Karpas-422 (cell line): ENCODE measurements at places on chromosomes 4 and X.

GRCh38 chr4:20299515-20299914, 47.8 kb downstream of the SLIT2 start:
- peak; percentile 50 for DNase-seq

DNA sequence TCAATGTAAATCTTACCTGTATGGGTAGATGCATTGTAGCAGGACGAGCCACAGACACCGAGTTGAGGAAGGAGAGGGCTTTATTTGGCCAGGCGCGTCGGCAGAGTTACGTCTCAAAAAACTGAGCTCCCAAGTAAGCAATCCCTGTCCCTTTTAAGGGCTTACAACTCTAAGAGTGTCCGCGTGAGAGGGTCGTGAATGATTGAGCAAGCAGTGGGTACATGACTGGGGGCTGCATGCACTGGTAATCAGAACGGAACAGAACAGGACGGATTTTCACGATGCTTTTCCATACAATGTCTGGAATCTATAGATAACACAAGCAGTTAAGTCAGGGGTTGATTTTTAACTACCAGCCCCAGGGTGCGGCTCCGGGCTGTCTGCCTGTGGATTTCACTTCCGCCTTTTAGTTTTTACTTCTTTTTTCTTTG, 524.9 kb upstream of the HTR2C start:
- DNase-seq: no peak

- no peak for DNase-seq
Measured at GRCh38 chr4:139791681-139792080, 126.1 kb downstream of the MGST2 start.

DNA sequence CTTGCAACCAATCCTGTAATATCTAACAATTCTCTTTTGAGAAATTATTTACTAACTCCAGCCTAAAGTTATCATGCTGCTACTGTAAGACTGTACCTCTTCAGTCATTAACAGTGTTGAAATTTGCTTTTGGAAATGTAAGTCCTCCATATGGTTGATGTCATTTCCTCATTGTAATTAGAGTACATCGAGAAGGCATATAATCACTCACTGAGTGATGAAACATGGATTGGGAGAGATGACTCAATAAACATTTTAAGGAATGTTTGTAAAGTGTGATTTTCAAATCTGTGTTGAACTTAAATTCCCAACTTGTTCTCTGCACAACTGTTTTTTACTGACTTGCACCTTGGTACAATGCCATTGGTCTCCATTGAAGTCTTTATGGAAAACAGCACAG, 61.2 kb downstream of the HMGB2 start:
- no peak for DNase-seq

DNA sequence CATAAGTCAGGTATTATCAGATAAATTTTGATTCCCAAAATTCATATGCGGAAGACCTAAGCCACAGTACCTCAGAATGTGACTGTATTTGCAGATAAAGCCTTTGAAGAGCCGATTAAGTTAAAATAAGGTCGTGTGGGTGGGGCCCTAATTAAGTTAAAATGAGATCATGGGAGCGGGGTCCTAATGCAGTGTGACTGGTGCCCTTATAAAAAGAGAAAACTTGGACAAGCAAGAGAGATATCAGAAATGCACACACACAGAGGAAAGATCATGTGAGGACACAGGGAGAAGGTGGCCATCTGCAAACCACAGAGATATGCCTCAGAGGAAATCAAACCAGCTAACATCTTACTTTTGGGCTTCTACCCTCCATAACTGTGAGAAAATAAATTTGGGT, 236.1 kb downstream of the FBXO8 start:
- no peak for DNase-seq

GRCh38 chrX:121000589-121000988, 15.0 kb upstream of the CT47A1 start:
- DNase-seq: peak; percentile 65

DNA sequence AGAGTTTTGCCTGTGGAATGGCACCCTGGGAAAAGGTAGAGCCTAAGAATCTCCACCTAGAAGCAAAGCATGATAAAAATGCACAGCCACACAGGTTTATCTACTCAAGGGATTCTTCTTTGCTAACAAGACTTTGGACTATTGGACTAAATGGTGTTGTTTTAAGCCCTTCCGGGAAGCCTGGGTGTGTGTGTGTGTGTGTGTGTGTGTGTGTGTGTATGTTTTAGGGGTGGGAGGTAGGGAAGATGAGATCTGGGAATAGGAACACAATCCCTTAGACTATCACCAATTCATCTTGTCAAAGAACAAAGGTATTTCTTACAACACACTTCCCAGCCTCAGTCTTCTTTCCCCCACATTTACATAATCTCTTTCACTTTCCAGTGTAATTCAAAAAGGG, 327.5 kb upstream of the FGF16 start:
- DNase-seq: no peak

GRCh38 chrX:153623310-153624029, 23.5 kb upstream of the DUSP9 start:
- no peak for DNase-seq

DNA sequence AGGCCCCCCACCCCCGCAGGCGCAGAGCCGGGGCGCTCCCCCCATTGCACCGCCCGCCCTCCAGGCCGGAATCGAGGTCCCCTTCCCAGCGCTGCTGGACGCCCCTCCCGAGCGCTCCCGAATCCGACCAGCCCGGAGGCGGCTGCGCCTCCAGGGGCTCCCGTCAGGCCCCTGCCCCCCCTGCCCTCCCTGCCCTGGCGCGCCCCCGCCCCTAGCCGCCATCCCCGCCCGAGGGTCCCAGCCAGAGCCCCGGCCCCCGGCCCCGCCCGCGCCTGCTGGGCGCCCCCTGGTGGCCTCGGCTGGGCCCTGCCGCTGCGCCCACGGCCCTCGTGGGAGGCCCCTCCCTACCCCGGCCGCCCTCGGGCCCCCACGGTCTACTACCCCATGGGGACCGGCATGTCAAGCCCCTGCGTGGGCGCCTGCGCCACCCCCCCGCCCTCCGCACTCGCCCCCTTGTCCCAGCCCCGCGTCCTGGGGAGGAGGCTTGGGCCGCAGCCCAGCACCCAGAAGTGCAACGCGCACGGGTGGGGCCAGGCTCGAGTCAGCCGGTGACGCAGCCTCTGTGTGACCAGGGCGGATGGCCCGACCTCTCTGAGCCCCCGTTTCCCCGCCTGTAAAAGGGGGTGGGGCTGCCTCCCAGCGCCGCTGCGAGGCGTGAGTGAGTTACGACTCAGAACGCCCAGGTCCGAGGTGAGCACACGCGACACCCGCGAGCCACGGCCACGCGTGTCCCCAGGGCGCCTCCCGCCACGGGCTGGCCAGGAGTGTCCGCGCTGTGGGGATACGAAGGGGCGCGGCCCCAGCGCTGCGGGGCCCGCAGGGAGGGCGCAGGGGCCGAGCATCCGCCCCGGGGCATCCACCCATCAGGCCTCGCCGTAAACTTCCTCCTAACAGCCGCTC, 104.9 kb downstream of the FAM53A start:
- DNase-seq: peak; percentile 54

DNA sequence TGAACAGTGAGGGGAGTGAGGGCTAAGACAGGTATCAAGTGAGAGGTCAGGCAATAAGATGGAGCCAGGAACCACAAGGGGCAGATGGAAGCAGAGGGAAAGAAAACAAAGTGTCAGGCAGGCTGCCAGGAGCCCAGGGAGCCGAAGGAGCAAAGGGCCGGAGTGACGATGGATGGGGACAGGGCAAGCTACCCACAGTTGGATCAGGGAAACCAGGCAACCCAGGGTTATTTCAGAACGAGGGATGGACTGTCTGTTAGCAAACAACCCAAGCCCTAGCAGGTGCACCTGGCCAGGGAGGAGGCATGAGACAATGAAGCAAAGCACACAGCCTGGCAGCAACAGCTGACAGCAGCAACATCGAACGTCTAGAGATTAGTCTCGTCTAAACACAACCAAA, 39.2 kb downstream of the SEL1L3 start:
- DNase-seq: no peak

DNA sequence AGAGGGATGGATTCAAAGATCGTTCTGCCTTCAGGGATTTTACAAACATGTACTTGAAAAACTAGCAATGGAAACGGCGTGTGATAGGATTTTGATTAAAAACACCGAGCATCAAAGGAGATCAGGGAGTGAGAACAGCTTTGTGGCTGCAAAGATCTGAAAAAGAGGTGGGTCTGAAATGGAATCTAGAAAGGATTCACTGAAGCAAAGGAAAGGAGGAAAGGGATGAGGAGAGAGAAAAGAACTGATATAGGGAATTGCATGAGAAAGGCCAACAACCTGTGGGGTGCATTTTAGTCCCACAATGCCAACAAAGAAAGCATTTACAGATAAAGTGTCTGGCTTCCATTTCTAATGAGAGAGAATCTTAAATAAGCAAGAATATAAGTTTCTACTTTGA, 23.1 kb downstream of the ADH4 start:
- no peak for DNase-seq

GRCh38 chrX:72307646-72308051, 1.9 kb upstream of the CITED1 start:
- no peak for DNase-seq

DNA sequence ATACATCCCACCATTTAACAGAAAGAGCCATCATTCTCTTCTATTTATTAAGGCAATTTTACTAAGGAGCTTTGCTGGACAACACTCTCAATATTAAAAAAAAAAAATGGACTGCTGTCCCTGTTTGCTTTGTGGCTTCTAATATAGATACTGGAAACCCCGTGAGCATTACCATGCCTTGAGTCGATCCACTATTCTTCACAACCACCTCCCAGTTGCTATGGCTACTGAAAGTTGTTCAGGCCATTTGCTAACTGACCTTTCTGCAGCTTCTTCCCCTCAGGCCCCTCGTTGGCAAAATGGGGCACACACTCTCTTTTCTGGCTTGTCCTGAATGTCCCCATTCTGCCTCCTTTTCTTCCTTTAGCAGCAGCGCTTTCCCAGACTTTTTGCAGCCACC, 340.4 kb downstream of the NR3C2 start:
- DNase-seq: no peak

DNA sequence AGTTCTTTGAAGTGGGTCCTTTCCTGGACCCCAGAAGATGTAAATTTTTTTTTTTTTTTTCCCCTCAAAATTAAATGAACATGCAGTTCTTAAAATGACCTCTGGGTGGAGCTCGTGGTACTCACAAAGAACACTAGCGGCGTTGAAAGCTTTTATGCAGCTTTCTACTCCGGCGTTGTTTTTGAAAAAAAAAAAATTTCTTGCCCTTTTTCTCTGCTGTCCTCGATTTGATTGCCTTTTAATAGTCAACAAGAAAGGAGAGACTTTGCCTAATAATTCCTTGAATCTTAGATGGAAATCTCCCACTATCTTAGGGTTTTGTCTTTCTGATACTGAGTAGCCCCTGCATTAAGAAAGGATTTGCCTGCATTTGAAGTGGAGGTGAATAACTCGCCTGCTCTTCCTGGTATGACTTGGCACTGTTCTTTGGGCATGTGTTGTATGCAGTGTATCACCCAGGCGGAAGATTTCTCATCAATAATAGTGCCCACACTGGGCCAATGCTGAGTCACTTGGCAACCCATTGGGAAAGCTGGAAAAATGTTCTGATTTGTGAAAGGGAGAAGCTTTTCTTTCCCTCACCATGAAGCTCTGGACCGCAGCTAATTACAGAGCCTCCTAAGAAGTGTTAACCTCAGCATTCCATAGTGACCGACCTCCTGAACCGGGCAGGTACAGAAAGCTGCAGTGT, 104.0 kb downstream of the PHEX start:
- peak; percentile 80 for DNase-seq

DNA sequence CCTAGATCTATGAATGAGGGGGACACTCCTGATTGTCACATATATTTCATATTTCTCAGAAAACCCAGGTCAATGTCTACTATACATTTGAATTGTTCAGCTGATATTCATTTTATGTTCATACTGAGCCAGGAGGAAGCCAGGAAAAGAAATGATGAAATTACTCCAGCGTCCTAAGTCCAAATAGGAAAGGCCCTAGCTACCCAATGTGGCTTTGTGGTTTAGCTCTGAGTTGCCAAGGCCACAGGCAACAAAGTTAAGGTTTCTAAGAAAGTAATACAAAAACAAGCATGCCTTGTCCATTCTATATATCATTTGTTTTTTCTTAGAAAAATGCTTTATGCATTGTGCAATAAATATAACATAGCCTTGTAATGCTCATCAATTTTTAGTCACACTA, 4.5 kb upstream of the CSN2 start:
- DNase-seq: no peak

DNA sequence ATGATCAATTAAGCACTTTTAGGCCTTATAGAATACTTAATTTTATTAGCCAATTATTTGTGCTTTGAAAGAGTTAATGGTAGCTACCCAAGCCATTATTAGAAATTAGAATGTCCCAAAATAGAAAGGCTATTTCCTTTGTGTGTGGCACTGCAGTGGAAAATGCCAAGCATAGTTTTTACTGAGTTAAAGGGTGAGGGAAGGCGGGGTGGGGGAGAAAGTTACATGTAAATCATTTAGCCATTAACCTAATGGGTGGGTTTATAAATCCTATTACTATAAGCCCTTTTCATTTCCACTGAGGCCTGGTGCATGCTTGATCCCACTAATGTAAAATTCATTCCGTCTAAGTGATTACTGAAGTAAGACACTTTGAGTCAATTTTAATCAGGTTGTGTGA, 105.8 kb downstream of the POLA1 start:
- DNase-seq: no peak

- DNase-seq: no peak
Measured at GRCh38 chr4:3612934-3613333, 80.7 kb upstream of the LRPAP1 start.

- no peak for DNase-seq
Measured at GRCh38 chrX:133918361-133918771, 67.0 kb downstream of the GPC3 start.

DNA sequence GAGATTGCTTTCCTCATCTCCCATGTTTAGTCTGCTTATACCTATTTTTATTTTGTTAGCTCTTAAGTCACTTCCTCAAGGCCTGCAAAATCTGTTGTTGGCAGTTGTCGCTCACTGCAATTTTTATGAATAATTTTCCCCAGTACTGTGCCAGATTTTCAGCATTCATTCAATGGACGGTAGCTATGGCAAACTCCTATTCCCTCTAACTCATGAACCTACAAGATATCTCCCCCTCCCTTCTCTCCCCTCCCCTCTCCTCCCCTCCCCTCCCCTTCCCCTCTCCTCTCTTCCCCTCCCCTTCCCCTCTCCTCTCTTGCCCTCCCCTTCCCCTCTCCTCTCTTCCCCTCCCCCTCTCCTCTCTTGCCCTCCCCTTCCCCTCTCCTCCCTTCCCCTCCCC, 160.4 kb downstream of the FRAS1 start:
- no peak for DNase-seq
